ENCODE measurements at places on chromosomes 6 and 20.

GRCh38 chr6:144338951-144339700 is 54.0 kb downstream of the UTRN start:
- no peak for DNase-seq

GRCh38 chr6:50520326-50521266 is 192.7 kb upstream of the TFAP2D start:
- DNase-seq: no peak

DNA sequence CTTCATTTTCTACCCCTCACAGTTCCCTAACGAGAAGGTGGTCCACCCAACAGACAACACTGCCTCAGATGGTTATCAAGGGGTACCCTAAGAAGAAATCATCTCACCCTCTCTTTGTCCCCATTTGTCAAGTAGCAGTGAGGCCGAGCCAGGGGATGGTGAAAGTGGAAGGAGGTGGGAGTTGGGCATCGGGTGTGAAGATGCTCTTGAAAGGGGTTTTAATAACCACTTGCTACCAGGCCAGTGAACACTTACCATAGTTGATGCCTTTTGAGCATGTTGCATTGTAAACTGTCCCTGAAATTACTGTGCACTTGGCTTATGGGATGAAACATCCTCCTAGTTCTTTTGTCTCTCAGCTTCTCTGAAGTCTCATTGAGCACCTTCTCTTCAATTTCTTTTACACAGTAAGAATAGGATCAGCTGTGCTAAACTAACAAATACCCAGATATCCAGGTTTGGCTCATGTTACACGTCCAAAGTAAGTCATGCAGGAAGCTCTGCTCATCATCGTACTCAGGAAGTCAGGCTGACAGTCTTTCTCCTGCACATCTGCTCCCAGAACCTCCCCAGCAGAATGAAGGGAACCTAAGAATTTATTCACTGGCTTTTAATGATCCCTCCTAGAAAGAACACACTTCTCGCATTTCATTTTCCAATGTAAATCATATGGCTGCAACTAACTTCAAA is 13.3 kb downstream of the HLA-DPB1 start:
- DNase-seq: no peak

- no peak for DNase-seq
Observed at GRCh38 chr6:70538376-70538775, 28.4 kb upstream of the SDHAF4 start.

DNA sequence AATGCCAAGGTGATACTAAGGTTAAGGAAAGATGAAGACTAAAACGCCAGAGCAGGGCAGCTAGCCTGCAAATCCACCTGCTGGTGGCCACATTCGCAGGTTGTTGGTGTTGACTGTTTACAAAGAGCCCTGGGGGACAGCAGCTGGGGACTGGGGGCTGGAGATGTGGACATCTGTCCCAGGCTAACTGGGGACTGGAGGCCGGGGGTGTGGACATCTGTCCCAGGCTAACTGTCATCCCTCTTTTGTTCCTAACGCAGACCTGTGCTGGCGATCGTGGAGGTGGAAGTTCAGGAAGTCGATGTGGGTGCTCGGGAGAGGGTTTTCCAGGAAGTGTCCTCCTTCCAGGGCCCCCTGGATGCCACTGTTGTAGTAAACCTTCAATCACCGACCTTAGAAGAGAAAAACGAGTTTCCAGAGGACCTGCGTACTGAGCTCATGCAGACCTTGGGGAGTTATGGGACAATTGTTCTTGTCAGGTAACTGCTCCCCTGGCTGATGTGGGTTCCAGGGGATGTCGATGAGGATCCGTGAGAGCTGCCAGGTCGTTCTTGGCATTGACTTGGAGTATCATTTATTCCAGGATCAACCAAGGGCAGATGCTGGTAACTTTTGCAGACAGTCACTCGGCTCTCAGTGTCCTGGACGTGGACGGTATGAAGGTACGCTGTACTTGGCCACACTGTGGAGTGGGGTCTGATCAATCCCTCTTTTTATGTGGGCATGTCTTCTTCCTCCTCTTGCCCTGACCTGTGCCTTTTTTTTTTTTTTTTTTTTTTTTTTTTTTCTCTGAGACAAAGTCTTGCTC is 87.0 kb downstream of the SERAC1 start:
- no peak for DNase-seq

DNA sequence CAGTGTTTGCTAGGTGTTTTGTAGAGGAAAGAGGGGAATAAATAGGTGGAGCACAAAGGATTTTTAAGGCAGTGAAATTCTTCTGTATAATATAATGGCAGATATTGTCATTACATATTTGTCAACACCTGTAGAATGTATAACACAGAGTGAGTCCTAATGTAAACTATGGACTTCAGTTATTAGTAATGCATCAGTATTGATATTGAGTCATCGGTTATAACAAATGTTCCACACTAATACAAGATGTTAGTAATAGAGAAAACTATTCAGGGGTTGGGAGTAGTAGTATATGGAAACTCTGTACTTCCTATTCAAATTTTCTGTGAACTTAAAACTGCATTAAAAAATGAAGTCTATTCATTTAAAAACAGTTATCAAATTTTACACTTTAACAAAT is 299.2 kb downstream of the UBE3D start:
- DNase-seq: no peak

DNA sequence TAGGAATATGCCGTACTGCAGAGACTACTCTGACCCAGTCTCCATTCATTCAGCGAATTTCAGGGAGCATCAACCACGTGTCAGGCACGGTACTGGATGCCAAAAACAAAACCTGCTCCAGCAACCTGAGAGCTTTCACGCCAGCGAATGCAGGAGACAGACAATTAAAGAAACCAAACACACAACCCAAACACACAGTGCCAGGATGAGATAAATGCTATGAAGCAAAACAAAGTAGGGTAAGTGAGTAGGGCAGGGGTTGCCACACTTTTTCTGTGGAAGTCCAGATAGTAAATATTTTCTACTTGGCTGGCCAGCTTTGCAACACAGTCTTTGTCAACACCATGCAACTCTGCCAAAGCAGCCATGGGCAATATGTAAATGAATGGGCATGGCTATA is 10.0 kb downstream of the MOCS1 start:
- DNase-seq: no peak

DNA sequence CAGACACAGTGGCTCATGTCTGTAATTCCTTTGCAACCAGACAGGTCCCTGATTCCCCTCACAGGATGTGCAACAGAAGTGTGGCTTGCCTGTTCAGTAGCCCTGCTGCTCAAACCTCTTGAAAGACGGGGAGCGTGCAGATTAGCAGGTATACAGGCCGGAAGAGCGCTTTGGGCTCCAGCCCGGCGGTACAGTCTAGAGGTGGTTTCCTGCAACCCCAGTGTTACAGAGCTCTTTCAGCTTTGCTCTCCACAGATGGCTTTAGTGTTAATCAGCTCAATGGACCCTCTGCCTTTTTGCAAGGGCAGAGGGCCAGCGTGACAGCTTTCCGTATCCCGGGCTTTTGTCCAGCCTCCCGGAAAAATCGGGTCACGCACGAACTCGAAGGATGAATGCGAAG is 67.2 kb upstream of the TNFRSF21 start:
- DNase-seq: no peak

GRCh38 chr6:152426276-152426675 is 210.9 kb downstream of the SYNE1 start:
- no peak for DNase-seq

DNA sequence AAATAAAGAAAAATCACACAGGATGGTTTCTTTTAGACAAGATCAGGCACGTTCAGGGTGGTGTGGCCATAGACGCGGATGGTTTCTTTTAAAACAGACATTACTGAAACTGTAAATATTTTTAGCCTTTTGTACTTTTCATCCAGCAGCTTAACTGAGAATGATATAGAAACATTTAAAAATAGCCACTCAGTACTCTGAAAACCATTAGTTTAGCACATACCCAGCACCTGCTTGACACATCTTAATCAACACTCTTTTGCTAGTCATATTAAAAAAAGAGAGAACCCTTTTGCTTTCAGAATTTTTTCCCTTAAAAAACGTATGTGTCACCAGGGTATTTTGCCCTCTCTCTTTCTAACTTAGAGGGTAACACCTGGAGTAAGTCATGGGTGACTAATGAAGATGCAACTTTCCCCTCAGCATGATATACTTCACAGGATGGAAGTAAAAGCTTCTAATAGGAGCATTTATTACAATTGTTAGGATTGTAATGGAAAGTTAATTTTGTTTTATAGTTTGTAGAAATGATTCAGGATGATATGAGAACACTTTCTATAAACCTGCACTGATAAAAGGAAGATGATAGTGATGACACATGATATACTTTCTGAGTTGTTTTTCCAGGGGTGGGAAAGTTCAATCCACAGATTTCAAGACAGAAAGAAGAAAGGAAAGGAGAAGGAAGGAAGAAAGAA is 45.2 kb downstream of the BACH2 start:
- DNase-seq: no peak

GRCh38 chr6:163837691-163838431 is 423.3 kb downstream of the QKI start:
- no peak for DNase-seq

DNA sequence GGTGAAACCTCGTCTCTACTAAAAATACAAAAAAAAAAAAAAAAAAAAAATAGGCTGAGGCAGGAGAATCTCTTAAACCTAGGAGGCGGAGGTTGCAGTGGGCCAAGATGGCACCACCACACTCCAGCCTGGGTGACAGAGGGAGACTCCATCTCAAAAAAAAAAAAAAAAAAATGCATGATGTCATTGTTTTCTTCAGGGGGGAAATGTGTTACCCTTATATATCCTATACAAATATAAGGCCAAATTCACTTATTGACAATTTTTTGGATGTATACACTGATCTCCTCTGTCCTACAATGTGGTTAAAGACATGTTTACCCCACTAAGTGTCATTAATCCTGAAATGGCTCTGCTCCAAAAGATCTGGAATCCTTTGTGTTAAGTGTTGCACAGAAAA is 73.1 kb downstream of the TPBG start:
- no peak for DNase-seq

- peak; percentile 43 for DNase-seq
Observed at GRCh38 chr20:23362392-23363256, 642 bp downstream of the GZF1 start.

GRCh38 chr6:91812596-91813274 is 1225.9 kb upstream of the MAP3K7 start:
- no peak for DNase-seq

- no peak for DNase-seq
Observed at GRCh38 chr6:163526346-163526745, 111.8 kb downstream of the QKI start.

GRCh38 chr6:143107911-143108761 is 47.4 kb downstream of the AIG1 start:
- DNase-seq: no peak

DNA sequence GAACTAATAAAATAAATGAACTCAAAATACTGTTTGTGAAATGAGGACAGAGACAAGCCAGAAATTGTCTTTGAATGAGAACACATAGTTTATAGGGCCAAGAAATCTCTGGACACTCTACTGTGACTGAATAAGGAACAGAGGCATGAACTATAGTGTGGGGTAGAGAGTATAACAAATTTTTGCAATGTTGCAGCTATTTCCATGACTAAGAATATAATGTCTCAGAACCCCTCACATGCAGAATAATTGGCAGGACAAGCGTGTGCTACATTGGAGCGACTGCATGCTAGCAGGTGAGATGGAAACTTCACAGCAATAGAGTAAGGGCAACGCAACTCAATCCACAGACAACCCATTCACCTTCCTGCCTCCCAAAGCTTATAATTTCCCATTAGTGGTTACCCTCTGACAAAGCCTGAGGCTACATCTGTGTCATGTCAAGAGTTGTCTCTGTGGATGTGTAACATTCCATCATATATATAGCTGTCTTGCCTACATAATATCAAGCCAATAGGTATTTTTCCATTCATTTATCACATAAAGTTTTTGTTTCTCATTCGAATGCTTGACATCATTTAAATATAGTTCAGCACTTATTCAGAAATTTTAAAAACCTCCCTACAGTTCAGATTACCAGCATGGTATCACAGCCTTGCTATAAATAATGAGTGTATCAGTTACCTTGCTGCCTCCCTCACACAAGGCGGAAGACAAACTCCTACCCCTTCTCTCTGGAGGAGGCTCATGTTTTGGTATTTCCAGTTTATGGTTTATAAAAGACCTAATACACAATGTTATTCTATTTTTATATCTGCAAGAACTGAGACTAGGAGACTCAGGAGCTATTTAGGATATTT is 47.9 kb upstream of the ECHDC1 start:
- DNase-seq: no peak

DNA sequence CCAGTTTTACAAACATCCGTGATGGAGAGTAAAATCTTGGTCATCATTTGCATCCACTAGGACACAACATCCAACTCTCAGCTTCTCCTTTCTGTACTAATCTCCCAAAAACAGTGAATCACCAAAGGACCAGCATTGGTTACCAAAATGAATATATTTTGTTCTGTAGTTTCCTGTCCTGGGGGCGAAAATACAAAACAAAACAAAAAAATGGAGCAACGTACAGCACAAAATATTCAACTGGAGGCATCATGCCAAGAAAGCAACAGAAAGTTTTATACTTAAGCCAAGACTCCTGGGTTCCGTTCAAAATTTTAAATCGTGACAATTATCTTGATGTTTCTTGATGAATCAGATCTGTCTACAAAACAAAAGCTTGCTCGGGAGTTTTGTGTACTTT is 126.6 kb upstream of the CCDC28A start:
- DNase-seq: no peak

GRCh38 chr20:6783752-6784151 is 16.3 kb downstream of the BMP2 start:
- DNase-seq: no peak

- no peak for DNase-seq
Observed at GRCh38 chr6:1906609-1907008, 296.9 kb downstream of the FOXC1 start.
